ENCODE measurements at places on chromosomes 6 and 20. TPM values are rescaled to one million over a fixed set of nuclear protein-coding genes. Genes with fewer than 3 reads are reported as not detected.

Gene CCN6
- 0.90 TPM for polyA plus RNA-seq

- peaks cover 31% of the 10 kb centered on the region for H3K4me1 ChIP-seq
- H3K4me3 ChIP-seq, result no peak overlapping the region
- DNase-seq, result no peak
- H3K27ac ChIP-seq, result no peak overlapping the region
Observed at GRCh38 chr6:37916675-37917074, 97.1 kb downstream of the ZFAND3 start.

- H3K4me1 ChIP-seq, result peaks cover 41% of the 10 kb centered on the region
- no peak overlapping the region for H3K4me3 ChIP-seq
- no peak overlapping the region for H3K27ac ChIP-seq
Observed at GRCh38 chr6:144714021-144714712, 429.0 kb downstream of the UTRN start.

DNA sequence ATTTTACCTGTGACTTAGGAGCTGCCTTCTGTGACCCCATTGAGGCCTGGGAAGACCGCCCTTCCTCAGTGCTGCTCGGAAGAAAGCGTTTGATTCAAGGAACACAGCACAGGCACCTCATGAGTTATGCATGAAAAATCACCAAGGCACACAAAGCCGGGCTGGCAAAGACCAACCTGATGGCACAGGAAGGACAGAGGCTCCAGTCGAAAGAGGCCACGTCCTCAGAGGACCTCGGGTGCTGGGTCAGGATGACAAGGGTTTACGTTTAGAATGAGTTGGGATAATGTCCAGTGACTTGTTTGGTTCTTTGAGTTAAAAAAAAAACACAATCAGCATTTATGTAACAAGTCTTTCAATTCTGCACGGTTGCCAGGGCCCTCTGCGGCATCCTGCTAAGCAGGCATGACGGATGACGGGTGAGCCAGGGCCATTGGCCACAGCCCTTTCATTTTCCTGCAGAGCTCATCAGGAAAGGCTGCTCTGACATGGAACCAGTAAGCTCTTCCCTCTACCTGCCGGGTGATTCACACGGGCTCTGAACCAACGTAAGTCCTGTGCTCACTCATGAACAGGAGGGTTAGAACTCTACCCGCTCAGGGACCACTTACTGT lies 112.8 kb downstream of the DACT2 start:
- H3K27me3 ChIP-seq, result peaks cover 3% of the 10 kb centered on the region
- H3K27ac ChIP-seq, result no peak overlapping the region
- no peak for DNase-seq
- no peaks in the 10 kb centered on the region for H3K36me3 ChIP-seq
- H3K4me1 ChIP-seq, result no peaks in the 10 kb centered on the region

DNA sequence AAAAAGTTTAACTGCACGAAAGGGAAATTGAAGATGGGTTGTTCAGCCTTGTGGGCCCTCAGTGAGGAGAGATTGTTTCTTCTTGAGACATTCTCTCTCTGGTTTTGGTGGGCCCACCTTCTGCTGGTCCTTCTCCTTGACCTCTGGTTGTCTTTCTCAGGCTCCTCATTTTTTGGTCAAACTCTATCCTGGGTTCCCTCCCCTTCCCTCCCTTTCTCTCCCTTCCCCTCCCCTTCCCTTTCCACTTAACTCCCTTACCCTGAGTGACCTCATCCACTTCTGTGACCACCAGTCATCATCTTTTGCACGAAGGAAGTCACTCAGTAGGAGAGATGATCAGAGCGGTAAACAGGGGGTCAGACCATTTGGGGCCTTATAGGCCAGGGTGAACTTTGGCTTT lies 71.5 kb upstream of the RALY start:
- no peak overlapping the region for H3K27ac ChIP-seq
- H3K4me1 ChIP-seq, result no peaks in the 10 kb centered on the region
- H3K36me3 ChIP-seq, result no peaks in the 10 kb centered on the region
- H3K4me3 ChIP-seq, result no peak overlapping the region
- peaks cover 9% of the 10 kb centered on the region for H3K27me3 ChIP-seq
- DNase-seq, result no peak

- DNase-seq, result no peak
- no peaks in the 10 kb centered on the region for H3K4me1 ChIP-seq
- no peak overlapping the region for H3K4me3 ChIP-seq
- H3K36me3 ChIP-seq, result no peaks in the 10 kb centered on the region
- peaks cover 3% of the 10 kb centered on the region for H3K27me3 ChIP-seq
Observed at GRCh38 chr6:45808042-45808645, 207.5 kb downstream of the CLIC5 start.

DNA sequence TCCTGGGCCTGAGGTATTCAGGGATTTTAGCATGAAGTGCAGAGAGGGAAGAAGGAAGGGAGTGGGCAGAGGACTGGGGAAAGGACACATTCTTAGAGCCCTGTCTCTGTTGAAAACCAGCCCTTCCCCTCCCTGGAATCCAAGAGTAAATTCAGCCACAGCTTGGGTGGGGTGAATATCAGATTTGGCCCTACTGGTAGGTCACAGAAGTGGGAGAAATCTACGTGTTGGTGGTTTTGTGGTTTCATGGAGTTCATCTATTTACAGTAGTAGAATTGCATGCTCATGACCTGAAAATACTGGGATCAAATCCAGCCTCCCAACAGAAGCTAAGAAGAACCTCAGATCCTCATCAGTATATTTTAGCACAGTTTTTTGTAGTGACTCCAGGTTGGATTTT lies 404.4 kb downstream of the BMP2 start:
- H3K4me3 ChIP-seq, result no peak overlapping the region
- H3K4me1 ChIP-seq, result no peaks in the 10 kb centered on the region
- DNase-seq, result no peak
- no peaks in the 10 kb centered on the region for H3K27me3 ChIP-seq

- no peaks in the 10 kb centered on the region for H3K27me3 ChIP-seq
- peak overlapping the region; percentile 89 for H3K4me3 ChIP-seq
- peaks cover 25% of the 10 kb centered on the region for H3K36me3 ChIP-seq
- H3K4me1 ChIP-seq, result peaks cover 49% of the 10 kb centered on the region
- DNase-seq, result no peak
Observed at GRCh38 chr6:137871291-137871690, 4.2 kb downstream of the TNFAIP3 start.

DNA sequence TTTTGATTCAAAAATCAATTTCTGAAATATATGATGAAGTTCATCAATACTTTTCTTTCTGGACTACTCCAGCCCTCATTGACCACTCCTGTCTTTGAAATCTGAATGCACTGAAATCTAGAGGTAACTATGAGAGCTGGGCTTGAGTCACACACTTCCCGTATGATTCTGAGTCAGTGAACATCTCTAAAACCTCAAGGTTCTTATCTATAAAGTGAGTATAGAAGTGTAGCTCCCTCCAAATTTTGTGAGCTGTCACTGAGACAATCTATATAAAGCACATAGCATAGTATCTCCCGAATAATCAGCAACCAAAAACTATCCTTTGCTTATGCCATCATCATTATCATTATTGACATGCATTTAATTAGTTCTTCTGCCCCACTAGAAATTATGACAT lies 182.4 kb downstream of the TSHZ2 start:
- no peak overlapping the region for H3K4me3 ChIP-seq
- no peaks in the 10 kb centered on the region for H3K36me3 ChIP-seq
- no peak for DNase-seq

DNA sequence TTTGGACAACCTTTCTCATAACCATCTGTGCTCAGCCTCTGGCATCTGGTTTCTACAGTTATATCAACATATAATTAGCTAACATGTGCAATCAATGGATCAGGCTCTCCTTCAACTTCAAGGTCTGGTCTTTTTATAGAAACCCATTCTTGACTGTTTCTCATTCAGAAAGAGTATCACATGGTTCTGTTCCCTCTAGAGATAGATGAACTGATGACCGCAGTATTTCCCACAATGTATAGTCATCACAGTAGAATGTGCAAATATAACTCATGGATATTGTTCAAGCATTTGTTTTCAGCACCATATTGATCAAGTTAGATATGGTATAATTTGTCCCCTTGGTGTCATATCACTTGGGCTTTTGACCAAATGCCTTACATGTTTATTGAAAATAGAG lies 656.2 kb downstream of the FRK start:
- H3K27ac ChIP-seq, result no peak overlapping the region
- H3K4me3 ChIP-seq, result no peak overlapping the region
- H3K27me3 ChIP-seq, result no peaks in the 10 kb centered on the region
- no peaks in the 10 kb centered on the region for H3K4me1 ChIP-seq
- DNase-seq, result no peak
- no peaks in the 10 kb centered on the region for H3K36me3 ChIP-seq

DNA sequence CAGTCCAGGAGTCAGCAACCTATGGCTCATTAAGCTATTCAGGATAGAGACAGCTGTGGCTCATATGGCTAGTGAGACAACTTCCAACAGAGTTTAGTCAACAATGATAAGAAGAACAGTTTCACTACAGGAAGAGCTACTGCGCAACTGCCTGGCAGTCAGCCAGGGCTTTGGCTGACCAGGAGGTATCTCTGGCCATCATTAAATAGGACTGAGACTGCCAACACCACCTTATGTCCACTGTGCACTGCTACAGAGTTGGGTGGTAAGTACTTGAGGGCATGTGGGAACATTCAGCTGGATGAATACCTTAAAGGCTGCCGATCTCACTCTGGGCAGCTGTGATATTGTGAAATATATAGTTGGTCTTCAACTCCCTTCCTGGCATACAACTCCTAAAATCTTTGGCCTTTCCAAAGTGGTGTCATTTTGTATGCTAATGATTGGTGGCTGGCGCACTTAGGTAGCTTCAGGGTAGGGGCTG lies 52.2 kb upstream of the FAM83C start:
- H3K4me3 ChIP-seq, result no peak overlapping the region
- H3K36me3 ChIP-seq, result peaks cover 18% of the 10 kb centered on the region
- H3K27me3 ChIP-seq, result no peaks in the 10 kb centered on the region
- DNase-seq, result no peak

DNA sequence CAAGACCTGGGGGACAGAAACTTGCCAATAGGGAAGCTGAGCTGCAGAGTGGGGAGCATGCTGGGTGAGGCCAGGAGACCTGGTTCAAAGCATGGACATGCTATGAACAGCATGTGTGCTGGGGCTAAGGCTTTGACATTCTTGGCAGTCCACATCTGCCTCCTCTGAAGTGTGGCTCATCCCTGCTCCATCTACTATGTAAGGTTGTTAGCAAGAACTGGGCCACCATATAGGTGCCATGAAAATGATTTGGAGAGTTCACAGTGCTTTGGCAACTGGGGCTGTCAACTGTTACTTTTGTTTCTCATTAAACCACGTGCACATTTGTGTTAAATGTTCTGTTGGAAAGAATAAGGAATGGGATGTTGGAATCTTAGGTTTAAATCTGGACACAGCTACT lies 311.1 kb downstream of the CDC5L start:
- H3K4me1 ChIP-seq, result no peaks in the 10 kb centered on the region
- no peak overlapping the region for H3K27ac ChIP-seq
- no peak for DNase-seq

DNA sequence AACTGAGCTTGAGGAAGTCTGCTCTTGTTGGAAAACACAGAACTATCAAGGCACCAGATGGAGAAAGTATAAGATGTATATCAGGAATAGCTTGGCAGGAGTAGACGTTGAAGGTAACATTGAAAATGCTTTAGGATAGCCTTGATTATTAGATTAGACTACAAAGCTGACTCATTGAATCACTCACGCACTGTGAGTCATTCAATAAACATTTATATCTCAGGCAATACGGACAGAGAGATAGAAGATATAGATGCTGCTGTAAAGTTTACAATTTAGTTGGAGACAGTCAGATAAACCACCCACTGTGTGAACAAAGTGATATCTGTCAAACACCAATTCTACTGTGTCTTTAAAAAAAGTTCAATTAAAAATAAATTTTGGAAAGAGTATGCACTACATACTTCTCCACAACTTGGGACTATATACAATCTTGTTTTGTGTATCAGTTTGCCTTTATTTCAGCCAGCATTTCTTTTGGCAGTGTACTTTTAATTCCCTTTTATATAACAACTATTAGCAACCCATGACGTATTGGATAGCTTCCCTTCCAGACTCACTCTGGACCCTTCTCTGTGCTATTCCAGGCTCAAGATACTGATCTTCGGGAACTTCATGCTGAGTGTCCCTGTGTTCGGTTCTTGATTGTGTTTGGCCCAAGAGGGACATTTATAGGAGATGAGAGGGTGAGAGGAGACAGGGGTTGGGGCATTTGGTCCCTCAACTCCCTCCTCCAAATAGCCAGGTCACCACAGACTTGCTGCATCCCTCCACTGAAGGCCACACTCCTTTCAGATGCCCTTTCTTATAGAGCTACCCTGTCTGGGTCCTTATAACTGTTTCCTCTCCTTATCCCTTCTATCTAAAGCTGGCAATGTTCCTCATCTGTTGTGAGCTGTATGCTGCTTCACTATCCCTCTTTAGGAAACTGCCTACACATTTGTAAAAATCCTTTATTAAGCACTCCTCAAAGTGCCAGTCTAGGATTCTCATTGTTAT lies 176.6 kb upstream of the PTPRK start:
- DNase-seq, result no peak
- no peak overlapping the region for H3K27ac ChIP-seq
- peaks cover 13% of the 10 kb centered on the region for H3K4me1 ChIP-seq
- H3K4me3 ChIP-seq, result no peak overlapping the region

DNA sequence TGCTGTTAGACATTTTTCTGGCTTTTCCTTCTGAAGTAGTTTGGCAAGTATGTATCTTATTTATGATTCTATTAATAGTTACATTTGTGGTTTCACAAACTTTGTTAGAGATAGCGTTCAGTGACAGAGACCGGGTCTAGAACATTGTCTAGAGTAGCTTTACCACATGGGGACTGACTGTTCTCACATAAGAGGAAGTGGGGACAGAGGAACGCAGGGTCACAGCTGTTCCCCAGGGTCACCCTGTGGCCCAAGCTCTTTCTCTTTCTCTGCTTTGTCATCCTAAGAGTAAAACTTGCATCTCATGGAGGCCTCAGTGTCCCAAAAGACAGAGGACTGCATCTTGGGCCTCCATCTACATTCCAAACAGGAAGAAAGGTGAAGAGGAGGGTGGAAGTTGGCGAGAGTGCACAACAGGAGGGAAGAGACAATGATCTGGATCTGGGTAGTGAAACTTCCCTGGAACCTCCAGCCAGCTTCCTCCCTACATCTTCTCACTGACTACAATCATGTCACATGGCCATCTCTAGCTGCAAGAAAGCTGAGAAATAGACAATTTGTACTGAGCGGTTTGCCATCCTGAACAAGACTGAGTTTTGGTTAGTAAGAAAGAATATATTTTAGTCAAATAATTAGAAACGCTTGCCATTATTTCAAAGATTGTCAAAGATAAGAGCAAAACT lies 645.8 kb upstream of the ARID1B start:
- H3K4me1 ChIP-seq, result peaks cover 2% of the 10 kb centered on the region
- H3K27me3 ChIP-seq, result no peaks in the 10 kb centered on the region
- H3K36me3 ChIP-seq, result no peaks in the 10 kb centered on the region
- no peak overlapping the region for H3K4me3 ChIP-seq

- H3K27me3 ChIP-seq, result no peaks in the 10 kb centered on the region
- DNase-seq, result no peak
- H3K27ac ChIP-seq, result no peak overlapping the region
Observed at GRCh38 chr6:38476141-38476540, 163.6 kb downstream of the BTBD9 start.

DNA sequence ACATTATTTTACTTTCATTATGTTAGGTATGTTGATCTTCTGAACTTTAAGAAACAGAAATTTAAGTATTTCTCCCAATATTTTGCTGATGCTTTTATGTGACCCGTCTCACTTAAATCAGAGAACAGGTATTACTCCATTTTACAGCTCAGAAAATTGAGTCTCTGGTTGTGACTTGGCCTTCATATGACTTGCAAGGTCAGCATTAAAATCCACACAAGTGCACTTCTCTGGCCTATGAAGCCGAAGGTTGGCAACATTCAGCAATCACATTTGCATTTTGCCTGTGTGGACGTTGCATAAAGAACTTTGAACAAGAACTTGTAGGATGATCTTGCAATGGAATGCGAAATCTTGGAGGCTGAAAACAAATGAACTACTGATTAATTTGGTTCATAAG lies 10.1 kb upstream of the MYLIP start:
- H3K27me3 ChIP-seq, result peaks cover 5% of the 10 kb centered on the region
- H3K36me3 ChIP-seq, result no peaks in the 10 kb centered on the region
- H3K4me3 ChIP-seq, result no peak overlapping the region
- H3K27ac ChIP-seq, result no peak overlapping the region
- no peaks in the 10 kb centered on the region for H3K4me1 ChIP-seq
